Fibroblast of lung (primary cell): ENCODE measurements at places on chromosomes 13 and 19. TPM values are rescaled to one million over a fixed set of nuclear protein-coding genes. Genes with fewer than 3 reads are reported as not detected.
A peak's percentile ranks its signal among the peaks of the same experiment; 100 is the strongest.

DNA sequence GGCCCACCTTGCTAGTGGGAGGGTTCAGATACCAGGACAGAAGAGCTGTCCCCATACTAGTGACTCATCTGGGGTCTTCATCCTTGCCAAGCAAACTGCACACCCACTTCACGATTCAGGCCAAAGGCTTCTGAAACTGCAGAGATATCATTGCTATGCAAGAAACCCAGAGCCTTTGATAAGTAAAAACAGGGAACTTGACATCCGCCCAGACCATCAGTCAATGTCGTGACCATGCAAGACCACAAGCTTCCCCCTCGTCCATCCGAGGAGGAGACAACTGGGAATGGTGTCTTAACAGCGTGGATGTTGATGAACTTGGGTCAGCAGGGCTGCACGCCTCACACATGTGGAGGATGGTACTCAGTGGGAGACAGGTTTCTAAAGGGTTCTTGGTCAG lies 58.0 kb downstream of the ABCC4 start:
- no peak for DNase-seq

GRCh38 chr13:19860884-19861655 lies 2.4 kb downstream of the ZMYM5 start:
- peak; percentile 69 for DNase-seq

DNA sequence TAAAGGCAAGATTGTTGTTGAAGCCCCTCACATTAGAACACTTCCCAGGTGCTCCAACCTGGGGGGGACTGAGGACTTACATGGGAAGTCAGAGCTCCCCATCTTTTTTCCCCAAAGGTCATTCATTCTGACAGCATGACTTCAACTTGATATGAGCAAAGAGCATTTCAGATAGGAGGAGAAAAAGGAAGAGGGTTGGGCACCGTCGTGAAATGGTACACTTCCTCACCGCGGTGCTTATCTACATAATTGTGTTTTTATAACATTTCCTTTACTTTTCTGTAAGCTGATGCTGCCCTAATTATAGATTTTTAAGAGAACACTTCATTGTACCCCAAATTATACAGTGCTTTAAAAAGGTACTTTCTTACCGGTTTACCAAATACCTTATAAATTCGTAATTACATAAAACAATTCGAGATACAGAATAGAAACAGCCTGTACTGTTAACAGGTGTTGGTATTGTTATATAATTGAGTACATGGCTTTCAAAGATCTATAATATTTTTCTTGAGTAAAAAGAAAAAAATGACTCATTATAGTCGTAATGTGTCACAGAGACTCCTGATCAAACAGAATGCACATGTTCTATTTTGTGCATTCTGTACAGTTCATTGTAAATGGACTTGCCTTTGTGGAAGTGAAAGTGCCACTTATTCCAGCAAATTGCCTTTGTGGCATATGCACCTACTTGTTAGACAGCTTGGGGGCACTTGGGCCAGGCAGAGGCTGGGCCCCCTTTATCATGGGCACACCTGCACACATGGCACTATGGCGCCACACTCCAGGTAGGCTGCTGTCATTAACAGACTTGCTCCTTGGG lies 81.8 kb downstream of the GGACT start:
- no peak for DNase-seq

DNA sequence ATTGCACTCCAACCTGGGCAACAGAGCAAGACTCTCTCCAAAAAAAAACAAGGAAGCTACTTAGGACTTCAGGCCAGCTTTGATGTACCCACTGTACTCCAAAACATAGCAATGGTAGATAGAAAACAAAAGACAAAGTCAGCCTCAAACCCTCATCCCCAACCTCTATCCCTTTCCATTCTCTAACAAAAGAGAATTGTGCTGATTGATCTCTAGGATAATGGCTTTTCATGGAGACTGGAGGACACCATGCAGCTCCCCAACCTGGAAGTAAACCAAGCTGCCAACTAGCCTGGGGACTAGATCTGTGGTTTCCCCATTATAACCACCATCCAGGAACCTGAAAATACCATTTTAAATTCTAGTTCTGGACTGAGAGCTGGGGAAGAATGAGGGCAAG lies 4.3 kb upstream of the ZDHHC20 start:
- DNase-seq = no peak

DNA sequence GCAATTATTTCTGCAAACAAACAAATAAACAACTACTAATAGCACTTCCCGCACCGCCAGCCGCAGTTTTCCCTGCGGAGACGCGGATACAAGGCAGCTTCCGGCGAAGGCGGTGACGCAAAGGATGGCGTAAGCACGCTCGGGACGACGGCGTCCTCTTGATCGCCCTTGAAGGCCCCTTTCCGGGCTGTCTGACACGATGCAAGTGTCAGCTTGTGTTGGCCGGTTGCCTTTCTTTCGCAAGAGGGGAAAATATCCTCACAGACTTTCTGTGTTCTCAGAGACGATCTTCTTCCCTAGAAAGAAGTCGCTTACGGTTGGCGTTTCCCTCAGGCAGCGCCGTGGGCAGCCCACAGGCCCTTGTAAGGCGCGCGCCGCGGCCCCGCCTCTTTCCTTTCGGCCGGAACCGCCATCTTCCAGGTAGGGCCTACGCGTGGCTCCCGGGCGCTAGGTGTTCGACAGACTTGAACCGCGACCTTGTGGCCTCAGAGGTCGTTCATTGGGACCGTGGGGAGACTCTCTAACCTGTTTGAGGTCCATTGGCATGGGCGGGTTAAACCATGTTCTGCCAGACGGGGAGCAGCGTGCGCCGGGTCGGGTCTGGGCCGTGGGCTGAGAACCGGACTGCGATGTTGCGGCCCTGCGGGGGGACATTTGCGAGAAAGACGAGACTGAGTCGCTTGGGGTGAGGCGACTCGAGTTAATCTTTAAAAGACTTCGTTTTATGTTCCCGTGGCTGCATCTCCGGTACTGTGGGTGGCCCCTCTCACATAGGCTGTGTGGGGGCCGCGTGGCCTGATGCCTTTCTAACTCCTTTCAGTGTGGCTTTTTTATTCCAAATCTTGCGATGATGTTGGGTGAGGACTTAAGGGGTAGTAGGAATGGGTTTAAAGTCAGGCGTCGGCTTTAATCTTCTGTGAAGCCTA lies at the start of gene RPL21:
RPL21 (plus strand) TSS at position 393 of the 926 bp plus-strand sequence. CDS start 2,219 bp downstream, outside the sequence.
- DNase-seq = peak; percentile 98

- no peak for DNase-seq
These were observed 13.8 kb upstream of the PTPRS start for GRCh38 chr19:5354403-5354802.

DNA sequence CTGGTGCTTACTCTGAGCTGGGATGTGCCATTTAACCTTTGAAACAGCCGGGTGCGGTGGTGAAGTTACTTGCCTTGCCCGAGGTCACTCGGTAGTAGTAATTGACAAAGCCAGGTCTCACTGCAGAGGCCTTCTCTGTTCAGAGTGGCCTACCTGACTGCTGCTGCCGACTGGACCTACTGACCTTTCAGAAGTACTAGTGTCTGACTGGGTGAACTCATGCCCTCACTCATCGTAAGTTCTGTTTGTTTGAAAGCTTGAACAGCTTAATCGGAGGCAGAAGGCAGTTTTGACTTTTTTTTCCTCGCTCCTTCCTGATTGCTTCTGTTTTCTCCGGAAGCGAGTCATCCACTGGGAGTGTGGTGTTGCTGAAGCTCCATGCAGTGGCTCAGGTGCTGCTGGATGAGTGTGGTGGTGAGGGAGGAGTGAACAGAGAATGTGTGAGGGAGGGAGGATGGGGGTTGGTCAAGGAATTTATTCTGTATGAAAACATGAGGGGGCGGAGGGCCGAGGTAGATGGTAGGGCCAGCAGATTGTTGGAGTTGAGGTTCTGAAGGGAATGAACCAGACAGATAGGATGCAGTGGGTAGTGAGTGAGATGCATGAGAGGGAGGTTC lies 2.7 kb downstream of the SPINT2 start:
- DNase-seq = peak; percentile 42

GRCh38 chr13:108322206-108322824 lies 52.8 kb downstream of the TNFSF13B start:
- DNase-seq = peak; percentile 33

GRCh38 chr13:74921326-74921725 lies 560.6 kb downstream of the TBC1D4 start:
- DNase-seq = no peak

GRCh38 chr19:9406798-9407352 lies 28.5 kb downstream of the ZNF266 start:
- DNase-seq = peak; percentile 87

DNA sequence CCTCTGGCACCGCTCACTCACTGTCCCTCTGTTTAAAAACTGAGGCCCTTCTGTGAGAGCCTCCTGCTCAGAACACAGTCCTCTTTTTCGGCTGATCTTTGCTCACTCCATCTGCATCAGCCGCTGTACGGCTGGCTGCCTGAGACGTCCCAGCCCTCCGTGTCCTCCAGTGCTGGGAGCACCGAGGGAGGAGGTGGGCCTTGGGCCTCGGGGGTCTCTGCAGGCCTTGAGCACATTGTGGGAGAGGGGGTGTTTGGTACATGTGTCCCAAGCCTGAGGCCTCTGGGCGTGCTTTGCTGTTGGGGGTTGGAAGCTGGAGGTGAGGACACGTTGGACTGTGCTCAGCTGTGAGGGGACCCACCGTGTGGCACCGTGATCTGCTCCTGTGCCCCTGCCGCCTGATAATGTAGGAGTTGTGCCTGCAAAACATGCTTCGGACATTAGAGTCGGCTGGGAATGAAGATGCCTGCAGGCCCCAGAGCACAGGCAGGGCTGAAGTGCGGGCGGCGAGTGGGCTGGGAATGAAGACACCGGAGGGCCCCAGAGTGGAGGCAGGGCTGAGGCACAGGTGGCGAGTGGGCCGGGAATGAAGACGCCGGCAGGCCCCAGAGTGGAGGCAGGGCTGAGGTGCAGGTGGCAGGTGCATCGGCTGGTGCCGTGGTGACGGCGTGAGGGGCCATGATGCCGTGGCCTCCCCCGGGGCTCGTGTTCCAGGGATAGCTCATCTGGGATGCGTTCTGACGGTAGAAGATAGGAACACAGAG lies 30.6 kb downstream of the MCF2L start:
- DNase-seq = no peak

The CBY2 gene
- not detected in 2 replicates for total RNA-seq

The STOML3 gene
- not detected in 2 replicates for total RNA-seq

The ATP4B gene
- not detected in 2 replicates for total RNA-seq

The FARP1 gene
- 21.6 and 50.9 TPM in 2 replicates for total RNA-seq

The GAMT gene
- 31.1 and 44.1 TPM in 2 replicates for total RNA-seq

The MAMSTR gene
- total RNA-seq = 0.51 and 0.99 TPM in 2 replicates
